SJSA1 (cell line): ENCODE measurements at places on chromosomes 13 and 19. TPM values are rescaled to one million over a fixed set of nuclear protein-coding genes. Genes with fewer than 3 reads are reported as not detected.
A peak's percentile ranks its signal among the peaks of the same experiment; 100 is the strongest.

DNA sequence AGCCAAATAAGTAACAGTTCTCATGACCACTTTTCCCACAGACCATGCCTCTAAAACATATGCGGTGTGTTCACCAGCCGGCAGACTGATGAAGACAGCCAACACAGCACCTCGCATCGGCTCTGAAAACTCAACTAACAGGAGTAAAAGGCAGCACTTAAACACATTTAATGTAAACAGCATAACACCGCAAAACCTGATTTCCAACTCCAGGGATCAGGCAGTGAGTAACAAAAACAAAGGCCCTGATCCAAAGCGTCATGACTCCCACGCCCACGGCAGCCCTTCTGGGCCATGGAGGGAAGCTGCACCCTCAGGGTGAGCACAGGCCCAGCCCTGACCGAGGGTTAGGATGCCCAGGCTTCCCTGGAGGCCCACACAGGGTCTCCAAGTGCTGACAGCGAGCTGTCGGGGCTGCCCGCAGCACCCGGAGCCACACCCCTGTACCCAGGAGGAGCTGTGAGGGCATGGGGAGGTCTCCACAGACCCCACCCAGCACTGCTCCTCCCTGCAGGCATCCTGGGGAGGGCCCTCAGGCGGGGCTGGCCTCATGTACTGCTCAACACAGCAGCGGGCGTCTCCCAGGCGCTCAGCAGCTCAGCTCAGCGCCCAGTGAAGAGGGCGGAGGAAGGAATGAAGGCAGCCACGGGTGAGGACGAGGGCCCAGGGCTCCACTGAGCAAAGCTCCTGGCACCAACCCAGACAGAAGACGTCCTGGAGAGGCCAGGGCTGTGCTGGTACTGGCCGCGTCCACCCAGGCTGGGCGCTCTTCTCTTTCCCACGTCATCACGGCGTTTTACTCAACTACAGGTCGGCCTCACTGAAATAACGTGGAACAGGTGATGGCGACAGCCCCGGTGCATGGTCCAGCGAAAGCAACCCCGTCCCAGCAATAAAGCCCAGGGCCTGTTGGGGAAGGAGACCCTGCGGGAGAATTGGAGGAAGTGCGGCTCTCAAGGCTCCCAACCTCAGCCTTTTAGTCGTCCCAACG is 53.7 kb downstream of the RASA3 start:
- H3K27me3 ChIP-seq, result no peaks in the 10 kb centered on the region
- H3K27ac ChIP-seq, result peak overlapping the region; percentile 20
- H3K4me1 ChIP-seq, result peaks cover 15% of the 10 kb centered on the region
- DNase-seq, result peak; percentile 78

GRCh38 chr13:110329798-110330461 is 22.8 kb downstream of the COL4A2 start:
- H3K4me3 ChIP-seq, result peak overlapping the region; percentile 29
- peak overlapping the region; percentile 92 for H3K27ac ChIP-seq
- peaks cover 16% of the 10 kb centered on the region for H3K36me3 ChIP-seq
- DNase-seq, result peak; percentile 91
- H3K27me3 ChIP-seq, result no peaks in the 10 kb centered on the region

- peaks cover 4% of the 10 kb centered on the region for H3K4me1 ChIP-seq
- no peaks in the 10 kb centered on the region for H3K36me3 ChIP-seq
- no peak overlapping the region for H3K27ac ChIP-seq
- H3K27me3 ChIP-seq, result no peaks in the 10 kb centered on the region
- no peak for DNase-seq
- no peak overlapping the region for H3K4me3 ChIP-seq
These were observed 720.7 kb downstream of the DIAPH3 start for GRCh38 chr13:59442944-59443486.

DNA sequence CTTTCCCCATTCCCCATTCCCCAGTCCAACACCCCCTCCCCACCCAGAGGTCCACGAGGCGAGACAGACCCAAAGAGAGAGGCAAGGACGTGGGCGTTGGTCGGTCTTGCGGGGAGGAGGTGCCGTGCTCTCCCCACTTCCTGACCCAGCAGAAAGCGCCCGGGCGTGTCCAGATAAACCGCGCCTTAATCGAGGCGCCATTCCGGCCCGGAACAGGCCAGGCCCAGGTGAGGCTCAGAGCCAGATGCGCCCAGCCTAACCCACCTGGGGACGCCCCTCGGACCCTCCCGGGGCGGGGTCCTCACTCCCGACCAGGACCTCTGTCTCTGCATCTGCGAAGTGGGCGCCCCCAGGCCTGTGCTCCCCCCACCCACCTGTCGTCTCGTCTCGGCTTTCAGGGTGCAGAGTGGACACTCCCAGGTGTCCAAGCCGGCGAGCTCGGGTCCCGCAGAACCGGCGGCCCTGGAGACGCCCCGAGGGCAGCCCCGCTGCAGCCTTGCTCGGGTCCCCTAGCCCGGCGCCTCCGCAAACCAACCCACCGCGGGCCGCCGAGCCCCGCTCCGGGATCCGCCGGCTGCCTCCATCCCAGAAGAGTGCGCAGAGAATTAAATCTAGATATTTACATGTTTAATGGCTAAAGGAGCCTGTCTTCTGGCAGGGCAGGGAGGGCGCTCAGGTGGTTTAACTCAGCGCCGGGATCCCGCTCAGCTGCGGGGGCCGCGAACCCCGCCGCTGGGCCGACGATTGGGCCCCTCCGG is 5.0 kb upstream of the ONECUT3 start:
- no peaks in the 10 kb centered on the region for H3K36me3 ChIP-seq
- H3K4me3 ChIP-seq, result no peak overlapping the region
- peaks cover 84% of the 10 kb centered on the region for H3K27me3 ChIP-seq
- H3K4me1 ChIP-seq, result peaks cover 38% of the 10 kb centered on the region
- H3K27ac ChIP-seq, result no peak overlapping the region

DNA sequence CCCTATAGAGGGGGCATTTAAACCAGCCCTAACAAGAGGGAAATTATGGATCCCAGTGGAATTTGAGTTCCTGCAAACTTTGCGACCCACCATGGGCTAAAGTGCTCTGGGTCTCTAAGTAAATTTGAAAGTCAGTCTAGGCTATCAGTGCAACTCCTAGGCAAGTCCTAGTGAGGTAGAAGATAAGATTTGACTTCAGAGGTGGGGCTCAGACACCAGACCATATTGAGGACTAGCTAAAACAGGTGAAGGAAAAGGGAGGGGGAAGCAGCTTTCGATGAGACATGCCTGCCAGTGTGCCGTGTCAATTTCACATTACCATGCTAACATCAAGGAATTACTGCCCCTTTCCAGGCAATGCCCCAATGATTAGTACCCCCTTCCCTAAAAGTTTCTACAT is 38.4 kb downstream of the CD320 start:
- H3K4me3 ChIP-seq, result no peak overlapping the region
- H3K27me3 ChIP-seq, result peaks cover 4% of the 10 kb centered on the region; the same call in 1 of the 2 replicates
- no peak for DNase-seq
- H3K36me3 ChIP-seq, result no peaks in the 10 kb centered on the region

ASPDH gene
- total RNA-seq, result not detected in 2 replicates

DNA sequence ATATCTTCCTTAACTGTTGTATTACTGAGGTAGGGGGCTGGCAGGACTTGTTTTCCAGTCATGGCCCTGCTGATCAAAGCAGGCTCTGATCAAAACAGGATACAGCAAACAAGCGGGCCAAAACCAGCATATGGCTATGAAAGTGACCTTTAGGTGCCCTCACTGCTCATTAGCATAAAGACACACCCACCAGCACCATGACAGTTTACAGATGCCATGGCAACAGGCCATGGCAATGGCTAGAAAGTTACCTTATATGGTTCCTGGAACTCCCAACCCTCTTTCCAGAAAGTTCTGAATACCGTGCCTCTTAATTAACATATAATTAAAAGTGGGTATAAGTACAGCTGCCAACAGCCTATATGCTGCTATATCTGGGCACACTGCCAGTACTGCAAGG is 551.4 kb upstream of the SGCG start:
- no peak overlapping the region for H3K27ac ChIP-seq
- DNase-seq, result no peak
- H3K27me3 ChIP-seq, result no peaks in the 10 kb centered on the region

GRCh38 chr19:8361921-8362793 is 1.8 kb upstream of the ANGPTL4 start:
- H3K36me3 ChIP-seq, result no peaks in the 10 kb centered on the region
- H3K27me3 ChIP-seq, result no peaks in the 10 kb centered on the region
- peak; percentile 95 for DNase-seq
- H3K4me1 ChIP-seq, result peaks cover 32% of the 10 kb centered on the region

DNA sequence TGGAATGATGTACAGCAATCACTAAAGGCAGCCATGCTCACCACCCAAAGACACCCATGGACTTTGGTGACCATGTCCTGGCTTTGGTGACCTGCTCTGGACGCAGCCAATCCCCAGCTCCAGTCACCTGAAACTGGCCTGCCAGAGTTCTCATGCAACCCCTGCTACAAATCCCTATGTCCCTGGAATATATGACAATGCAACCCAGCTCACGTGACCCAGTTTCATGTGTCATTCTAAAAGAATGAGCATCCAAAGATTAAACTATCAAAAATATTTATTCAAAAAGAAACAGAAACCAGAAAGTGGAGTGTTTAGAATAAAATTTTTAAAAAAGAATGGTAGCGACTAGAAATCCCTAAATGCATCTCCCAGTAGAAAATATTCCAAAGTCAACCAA is 203.3 kb upstream of the IRS2 start:
- peak overlapping the region; percentile 8; the same call in 1 of the 2 replicates for H3K27ac ChIP-seq
- H3K36me3 ChIP-seq, result no peaks in the 10 kb centered on the region
- no peaks in the 10 kb centered on the region for H3K27me3 ChIP-seq
- H3K4me3 ChIP-seq, result no peak overlapping the region

GRCh38 chr13:97339019-97339987 is 94.7 kb upstream of the RAP2A start:
- DNase-seq, result no peak
- H3K4me1 ChIP-seq, result peaks cover 8% of the 10 kb centered on the region
- H3K27ac ChIP-seq, result no peak overlapping the region
- no peak overlapping the region for H3K4me3 ChIP-seq
- H3K36me3 ChIP-seq, result peaks cover 20% of the 10 kb centered on the region

NLRP9 gene
- not detected in 2 replicates for total RNA-seq

GRCh38 chr19:30469774-30470173 is 97.6 kb downstream of the ZNF536 start:
- DNase-seq, result no peak
- no peaks in the 10 kb centered on the region for H3K36me3 ChIP-seq
- no peak overlapping the region for H3K4me3 ChIP-seq
- no peaks in the 10 kb centered on the region for H3K4me1 ChIP-seq
- H3K27ac ChIP-seq, result no peak overlapping the region

GRCh38 chr19:44794610-44795009 is 14.3 kb upstream of the BCAM start:
- no peak for DNase-seq
- no peaks in the 10 kb centered on the region for H3K27me3 ChIP-seq
- H3K36me3 ChIP-seq, result no peaks in the 10 kb centered on the region
- no peak overlapping the region for H3K27ac ChIP-seq

SIGLEC8 gene
- not detected in 2 replicates for total RNA-seq

CATSPERD gene
- total RNA-seq, result not detected in 2 replicates

GRCh38 chr19:19595171-19595701 is 23.3 kb downstream of the PBX4 start:
- no peak for DNase-seq
- H3K4me3 ChIP-seq, result no peak overlapping the region
- no peaks in the 10 kb centered on the region for H3K27me3 ChIP-seq
- peaks cover 14% of the 10 kb centered on the region for H3K4me1 ChIP-seq
- no peak overlapping the region for H3K27ac ChIP-seq

ZNF700 gene
- total RNA-seq, result 8.3 and 10.7 TPM in 2 replicates

- no peak overlapping the region for H3K27ac ChIP-seq
- H3K4me1 ChIP-seq, result no peaks in the 10 kb centered on the region
- no peak overlapping the region for H3K4me3 ChIP-seq
These were observed 560.9 kb upstream of the PCDH9 start for GRCh38 chr13:67791047-67791446.

- no peak for DNase-seq
- H3K4me1 ChIP-seq, result no peaks in the 10 kb centered on the region; the same call in 1 of the 2 replicates
- no peak overlapping the region for H3K27ac ChIP-seq
- no peaks in the 10 kb centered on the region for H3K27me3 ChIP-seq
- no peaks in the 10 kb centered on the region for H3K36me3 ChIP-seq
These were observed 190.1 kb downstream of the KLF5 start for GRCh38 chr13:73248711-73249580.

AZU1 gene
- not detected in 2 replicates for total RNA-seq

DNA sequence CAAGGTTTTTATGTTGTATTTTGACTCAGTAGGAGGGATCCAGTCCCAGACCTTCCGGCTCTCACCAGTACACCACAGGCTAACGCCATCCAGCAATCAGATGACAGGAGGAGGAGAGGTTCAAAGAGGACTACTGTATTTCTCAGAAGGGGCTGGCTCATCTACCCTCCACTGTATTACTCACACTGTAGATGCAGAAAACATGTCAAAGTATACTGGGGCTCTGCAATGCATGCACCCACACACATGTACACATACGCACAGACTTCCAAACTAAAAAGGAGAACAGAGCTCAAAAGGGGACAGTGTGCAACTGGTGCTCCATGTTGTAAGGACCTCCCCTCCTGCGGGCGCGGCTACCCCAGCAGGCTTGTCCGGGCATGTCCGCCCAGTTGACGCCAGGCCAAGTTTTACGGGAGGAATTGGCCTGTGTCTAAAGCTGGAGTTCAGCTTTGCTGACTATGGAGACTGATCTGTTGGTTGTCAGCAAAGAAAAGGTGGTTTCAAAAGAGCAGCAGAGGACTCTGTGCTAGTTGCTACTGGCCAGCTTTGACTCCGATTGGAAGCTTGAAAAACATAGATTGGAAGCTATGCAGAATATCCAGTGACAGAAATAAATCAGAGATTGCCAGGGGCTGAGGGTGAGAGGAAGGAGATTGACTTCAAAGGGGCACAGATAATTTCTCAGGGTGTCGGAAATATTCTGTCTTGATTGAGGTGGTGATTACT is 314.2 kb downstream of the DLEU7 start:
- DNase-seq, result peak; percentile 68
- H3K27me3 ChIP-seq, result no peaks in the 10 kb centered on the region
- peaks cover 18% of the 10 kb centered on the region for H3K4me1 ChIP-seq
- peak overlapping the region; percentile 31; the same call in 1 of the 2 replicates for H3K27ac ChIP-seq

ZNF419 gene
- total RNA-seq, result 8.8 and 9.9 TPM in 2 replicates

COPE gene
- total RNA-seq, result 353 and 598 TPM in 2 replicates

FPR3 gene
- total RNA-seq, result not detected in 2 replicates

DNA sequence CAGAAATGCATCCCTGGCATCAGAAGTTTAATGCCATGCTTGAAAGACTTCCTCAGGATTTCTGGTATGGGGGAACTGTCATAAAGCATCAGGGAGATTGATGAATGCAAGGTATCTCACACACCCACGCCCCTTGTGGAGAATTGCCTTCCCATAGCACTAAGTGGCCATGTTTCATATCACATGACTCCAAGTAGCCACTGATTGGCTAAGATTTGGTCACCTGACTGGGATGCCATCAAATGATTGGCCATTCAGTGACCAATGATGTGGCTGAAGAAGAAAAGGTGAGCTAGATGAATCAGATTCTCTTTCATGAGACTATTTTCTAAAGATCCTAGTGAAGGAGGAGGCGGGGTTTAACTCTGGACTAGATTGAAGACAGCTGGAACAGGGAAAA is 7.3 kb downstream of the KLK8 start:
- H3K27ac ChIP-seq, result no peak overlapping the region
- DNase-seq, result no peak
- no peaks in the 10 kb centered on the region for H3K4me1 ChIP-seq
- H3K27me3 ChIP-seq, result 0 out of 2 replicates have a peak, but pooled peaks cover 4% of the 10 kb centered on the region
- no peak overlapping the region for H3K4me3 ChIP-seq
- H3K36me3 ChIP-seq, result no peaks in the 10 kb centered on the region

- H3K4me3 ChIP-seq, result no peak overlapping the region
- H3K4me1 ChIP-seq, result no peaks in the 10 kb centered on the region
- no peak for DNase-seq
- H3K27me3 ChIP-seq, result no peaks in the 10 kb centered on the region
- H3K36me3 ChIP-seq, result no peaks in the 10 kb centered on the region
- no peak overlapping the region for H3K27ac ChIP-seq
These were observed 29.0 kb upstream of the WASF3 start for GRCh38 chr13:26528527-26528926.
